LHCN-M2 (cell line): ENCODE measurements at places on chromosomes 4 and X. TPM values are rescaled to one million over a fixed set of nuclear protein-coding genes. Genes with fewer than 3 reads are reported as not detected.

The LUZP4 gene
- total RNA-seq: not detected in 2 replicates

DNA sequence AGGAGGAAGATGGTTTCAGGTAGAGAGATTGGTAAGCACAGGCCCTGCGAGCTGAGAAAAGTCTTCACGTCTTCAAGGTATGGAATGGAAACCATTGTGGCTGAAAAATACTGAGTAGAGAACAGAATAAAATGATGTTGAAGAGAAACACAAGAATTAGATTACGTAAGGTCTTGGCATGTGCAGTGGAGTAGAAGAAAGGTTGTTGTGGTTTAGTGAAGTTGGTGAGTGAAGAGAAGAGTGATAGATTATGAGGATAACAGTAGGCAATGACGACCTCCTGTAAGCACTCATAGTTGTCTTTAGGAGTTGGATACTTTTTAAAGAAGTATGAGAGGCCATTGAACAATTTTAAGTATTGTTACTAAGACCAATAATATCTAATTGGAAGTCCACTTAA lies 642.6 kb downstream of the PCDH7 start:
- no peak for DNase-seq

DNA sequence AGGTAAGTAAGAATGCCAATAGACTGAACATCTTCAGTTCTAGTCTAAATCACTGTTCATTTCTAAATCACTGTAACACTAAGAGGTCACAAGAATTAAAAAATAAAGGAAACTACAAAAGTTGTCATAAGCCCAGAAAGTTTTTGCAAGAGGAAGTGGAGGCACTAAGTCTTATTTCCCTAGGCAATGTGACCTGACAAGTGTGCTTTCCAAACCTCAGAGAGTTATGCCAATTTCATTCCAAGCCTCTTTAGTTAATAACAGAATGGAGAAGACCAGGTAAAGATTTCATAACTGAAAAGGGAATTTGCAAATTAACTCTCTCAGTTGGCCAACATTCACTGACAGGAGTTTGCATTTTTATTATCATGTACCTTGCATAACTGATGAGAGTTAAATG lies 40.5 kb downstream of the BBS12 start:
- DNase-seq: no peak

- no peak for DNase-seq
Observed at GRCh38 chrX:136835761-136836160, 44.8 kb downstream of the RBMX start.

DNA sequence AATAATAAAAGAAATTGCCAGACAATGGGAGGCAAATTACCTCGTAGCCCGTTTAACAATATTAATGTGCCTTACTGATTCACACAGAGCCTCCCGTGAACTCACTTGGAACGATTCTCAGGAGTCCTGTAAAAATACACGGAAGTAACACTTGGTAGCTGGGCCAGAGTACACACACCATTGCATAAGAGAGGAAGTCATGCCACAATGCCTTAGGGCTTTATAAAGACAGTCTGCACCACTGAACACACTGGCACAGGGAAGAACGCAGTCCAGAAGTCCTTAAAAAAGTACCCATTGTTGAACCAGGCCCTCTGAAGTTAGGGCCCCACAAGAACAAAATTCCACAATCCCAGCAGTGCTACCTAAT lies 15.1 kb downstream of the SLC2A9 start:
- DNase-seq: peak; percentile 73
